ENCODE measurements at places on chromosomes 6 and 20.

GRCh38 chr6:25035512-25036435 is 100.0 kb upstream of the RIPOR2 start:
- no peak for DNase-seq

DNA sequence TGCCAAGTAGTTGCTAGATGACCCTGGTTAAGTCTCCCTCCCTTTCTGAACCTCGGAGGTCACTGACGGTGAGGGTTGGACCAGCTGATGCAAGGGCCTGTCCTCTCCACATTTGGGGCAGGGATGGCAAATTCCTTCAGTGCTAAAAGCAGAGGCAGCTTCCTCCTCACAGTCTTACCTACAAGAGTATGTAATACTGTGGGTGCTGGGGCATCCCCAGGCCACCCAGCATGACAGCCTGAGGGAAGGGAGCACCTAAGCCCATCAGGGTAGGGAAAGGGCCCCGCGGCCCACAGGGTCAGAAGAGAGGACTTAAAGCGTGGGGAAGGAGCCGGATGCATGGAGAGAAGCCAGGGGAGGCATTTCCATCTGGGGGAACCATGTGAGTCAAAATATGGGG is 38.0 kb downstream of the TGM3 start:
- no peak for DNase-seq

- peak; percentile 26 for DNase-seq
These were observed 539 bp downstream of the TMEM200A start for GRCh38 chr6:130366107-130367005.

DNA sequence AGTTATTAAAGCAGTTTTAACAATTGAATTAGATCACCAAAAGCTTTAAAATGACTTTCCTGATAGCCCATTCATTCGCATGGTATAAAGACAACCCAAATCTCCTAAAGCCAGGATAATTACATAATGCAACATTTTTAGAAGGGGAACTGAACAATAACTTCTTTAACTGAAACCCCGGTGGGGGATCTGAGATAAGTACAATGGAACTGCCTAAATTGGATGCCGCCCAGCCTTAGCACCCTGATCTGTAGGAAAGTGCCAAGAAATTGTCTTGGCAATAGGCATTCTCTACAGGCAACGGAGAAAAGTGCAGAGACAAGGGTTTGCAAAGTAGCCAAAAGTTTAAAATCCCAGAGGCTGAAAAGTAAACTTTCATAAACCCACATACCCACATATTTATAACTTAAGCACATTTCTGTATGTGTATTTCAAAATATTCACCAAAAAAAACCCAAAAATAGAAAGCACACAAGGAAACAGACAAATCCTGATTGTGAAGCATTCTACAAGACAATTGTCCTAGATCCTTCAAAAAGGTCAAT is 98.8 kb upstream of the BEND6 start:
- no peak for DNase-seq

DNA sequence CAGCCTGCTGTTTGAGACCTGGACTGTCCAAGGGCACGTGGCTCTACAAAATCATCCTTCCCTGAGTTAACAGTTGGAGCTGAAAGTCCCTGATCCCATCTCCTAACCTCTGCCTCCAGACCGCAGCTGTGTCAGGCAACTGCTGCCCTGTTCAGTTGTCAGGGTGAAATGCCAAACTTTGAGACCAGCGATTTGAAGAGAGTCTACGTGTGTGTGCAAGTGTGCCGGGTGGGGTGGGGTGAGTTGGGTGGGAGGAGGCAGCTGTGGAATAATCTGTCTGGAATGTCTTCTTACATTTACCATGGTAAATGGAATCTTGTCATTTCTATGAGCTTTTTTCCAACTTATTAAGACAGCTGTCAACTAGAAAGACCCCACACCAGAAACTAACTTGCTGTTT is 81.0 kb upstream of the FAM8A1 start:
- no peak for DNase-seq

- no peak for DNase-seq
These were observed 754 bp downstream of the TNF start for GRCh38 chr6:31575952-31576685.

- DNase-seq = no peak
These were observed 24.8 kb upstream of the CCND3 start for GRCh38 chr6:41966214-41966920.

DNA sequence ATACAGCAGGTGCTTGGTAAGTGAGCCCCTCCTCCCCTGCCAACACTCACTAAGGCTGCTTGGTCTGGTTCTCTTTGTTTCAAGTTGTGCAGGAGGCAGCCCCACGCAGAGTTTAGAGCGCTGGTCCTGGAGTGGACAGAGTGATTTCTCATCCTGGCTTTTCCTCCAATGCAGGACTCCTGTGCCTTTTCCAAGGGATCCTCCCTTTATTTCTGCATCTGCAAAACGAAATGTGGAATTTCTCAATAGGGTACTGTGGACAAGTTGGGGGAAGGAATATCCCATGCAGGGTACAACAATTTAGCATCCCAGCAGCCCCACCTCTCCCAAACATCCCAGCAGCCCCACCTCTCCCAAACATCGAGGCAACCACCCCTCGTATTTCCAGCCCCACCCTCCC is 30.6 kb upstream of the CCDC167 start:
- no peak for DNase-seq

DNA sequence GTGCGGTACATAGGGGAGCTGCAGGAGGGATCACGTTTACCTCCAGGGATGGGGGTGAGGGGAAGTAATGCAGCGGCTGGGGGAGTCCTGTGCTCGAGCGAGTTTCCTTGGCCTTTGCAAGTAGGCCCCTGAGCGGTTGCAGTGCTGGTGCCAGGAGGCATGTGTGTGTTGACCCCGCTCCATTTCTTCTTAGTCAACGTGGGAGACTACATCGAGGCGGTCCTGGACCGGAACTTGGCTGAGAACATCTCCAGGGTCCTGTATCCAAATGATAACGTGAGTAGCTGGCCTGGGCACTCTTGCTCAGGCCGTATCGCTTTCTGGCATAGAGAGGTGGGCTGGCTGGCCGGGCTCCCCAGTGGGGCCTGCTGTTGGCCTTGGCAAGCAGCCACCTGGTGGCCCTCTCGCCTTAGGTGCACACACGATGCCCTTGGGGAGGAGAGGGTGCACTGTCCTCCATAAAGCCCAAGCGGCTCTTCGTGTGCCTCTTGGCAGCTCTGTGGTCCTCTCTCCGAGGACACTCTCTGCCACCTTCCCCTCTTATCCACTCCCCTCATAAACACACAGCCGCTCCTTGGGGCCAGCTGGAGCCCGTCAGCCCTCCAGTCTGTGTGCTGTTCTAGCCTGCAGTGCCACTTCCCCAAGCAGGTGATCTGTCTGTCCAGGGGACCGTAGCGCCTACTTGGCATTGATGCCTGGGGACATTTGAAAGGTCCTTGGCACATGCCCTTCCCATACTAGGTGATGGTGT is 29.3 kb downstream of the PYGB start:
- no peak for DNase-seq

GRCh38 chr6:51768087-51768486 is 319.3 kb downstream of the PKHD1 start:
- no peak for DNase-seq

- no peak for DNase-seq
These were observed 6.5 kb upstream of the NPBWR2 start for GRCh38 chr20:64113796-64114355.

DNA sequence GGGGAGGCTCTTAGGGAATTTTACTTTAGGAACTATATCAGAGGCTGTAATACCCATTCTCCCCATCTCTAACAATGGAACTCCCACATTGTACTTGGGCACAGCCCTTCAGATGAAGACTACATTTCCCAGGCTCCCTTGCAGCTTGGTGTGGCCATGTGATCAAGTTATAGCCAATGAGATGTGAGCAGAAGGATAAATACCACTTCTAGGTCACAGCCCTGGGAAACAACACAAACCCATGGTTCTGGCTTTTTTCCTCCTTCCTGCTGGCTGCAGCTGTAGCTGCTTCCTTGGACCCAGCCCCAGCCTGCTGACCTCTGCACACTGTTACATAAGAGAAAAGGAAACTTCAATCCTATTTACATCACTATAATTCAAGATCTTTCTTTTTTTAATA is 445.9 kb upstream of the JARID2 start:
- no peak for DNase-seq
